ENCODE measurements at places on chromosomes 2 and 18. TPM values are rescaled to one million over a fixed set of nuclear protein-coding genes. Genes with fewer than 3 reads are reported as not detected.

- DNase-seq: no peak
Measured at GRCh38 chr2:150610670-150611279, 123.3 kb upstream of the RND3 start.

LIPG gene
- 63.6 TPM for polyA plus RNA-seq

- DNase-seq: no peak
Measured at GRCh38 chr2:198187841-198188240, 383.4 kb downstream of the PLCL1 start.

C1QL2 gene
- polyA plus RNA-seq: not detected

DNA sequence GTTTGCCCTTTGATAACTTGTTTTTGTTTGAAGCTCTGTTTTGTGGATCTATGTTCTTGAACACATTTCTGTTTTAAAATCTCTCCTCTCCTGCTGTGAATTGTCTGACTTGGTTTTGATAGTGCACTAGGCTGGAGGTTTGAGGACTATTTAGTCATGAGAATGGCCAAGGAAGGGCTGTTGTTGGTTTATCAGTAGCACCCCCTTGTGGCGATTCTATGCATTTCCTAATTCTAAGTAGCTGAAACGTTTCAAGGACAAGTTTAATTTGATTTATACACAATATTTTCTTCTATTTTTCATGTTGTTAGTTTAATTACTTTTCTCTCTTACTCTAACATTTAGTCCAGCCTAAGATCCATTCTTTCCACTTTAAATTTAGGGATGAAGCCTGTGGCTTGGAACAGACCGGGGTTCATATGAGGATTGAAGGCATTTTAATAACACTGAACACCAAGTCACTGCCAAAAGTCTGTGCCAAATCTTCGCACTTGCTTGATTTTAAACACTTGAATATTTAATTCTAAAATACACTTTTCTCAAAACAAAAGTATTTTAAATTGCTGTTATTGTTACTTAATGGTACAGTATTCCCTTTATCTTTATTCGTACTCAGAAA, 166.0 kb downstream of the SOCS6 start:
- DNase-seq: peak; percentile 44

- DNase-seq: no peak
Measured at GRCh38 chr2:233307565-233307964, at the start of gene SAG. TSS of gene SAG (plus strand) at chr2:233307816. CDS start at chr2:233309190, 1,374 bp downstream.

- no peak for DNase-seq
Measured at GRCh38 chr2:41903474-41904135, 144.2 kb upstream of the PKDCC start.

GRCh38 chr2:189516546-189516945, 64.0 kb downstream of the SLC40A1 start:
- no peak for DNase-seq

GRCh38 chr18:46148810-46149209, 44.6 kb downstream of the HAUS1 start:
- DNase-seq: peak; percentile 47

BOLL gene
- 0.22 TPM for polyA plus RNA-seq

DNA sequence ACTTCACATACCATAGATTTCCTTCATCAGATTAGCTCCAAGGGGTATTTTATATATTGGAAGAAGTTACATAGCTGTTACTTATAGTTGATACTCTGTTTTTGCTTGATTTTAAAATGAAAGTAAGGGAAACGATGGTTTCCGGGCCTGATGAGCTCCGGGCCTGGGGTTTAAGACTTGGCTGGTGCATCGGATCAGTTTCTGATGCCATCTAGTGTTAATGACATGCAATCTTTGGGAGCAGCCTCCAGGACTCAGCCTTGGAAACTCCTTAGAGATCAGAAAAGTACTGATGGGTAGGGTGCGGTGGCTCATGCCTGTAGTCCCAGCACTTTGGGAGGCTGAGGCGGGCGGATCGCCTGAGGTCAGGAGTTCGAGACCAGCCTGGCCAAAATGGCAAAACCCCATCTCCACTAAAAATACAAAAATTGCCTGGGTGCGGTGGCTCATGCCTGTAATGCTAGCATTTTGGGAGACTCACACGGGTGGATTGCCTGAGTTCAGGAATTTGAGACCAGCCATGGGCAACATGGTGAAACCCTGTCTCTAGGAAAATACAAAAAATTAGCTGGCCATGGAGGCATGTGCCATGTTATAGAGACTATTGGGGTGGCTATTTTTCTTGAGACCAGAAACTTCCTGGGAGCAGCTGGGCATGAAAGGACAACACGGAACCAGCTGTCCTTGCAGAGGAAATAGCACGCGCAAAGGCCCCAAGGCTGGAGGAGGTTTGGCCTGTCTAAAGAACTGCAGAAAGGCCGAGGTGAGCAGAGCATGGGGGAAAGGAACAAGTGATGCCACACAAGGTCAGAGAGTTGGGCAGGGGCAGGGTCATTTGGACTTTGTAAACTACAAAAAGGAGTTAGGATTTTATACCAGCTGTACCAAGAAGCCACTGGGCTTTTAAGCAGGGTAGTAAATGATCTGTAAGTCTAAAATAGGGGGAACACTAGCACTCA, 46.9 kb upstream of the CNOT11 start:
- DNase-seq: peak; percentile 70

GRCh38 chr2:181165199-181165868, 184.9 kb downstream of the UBE2E3 start:
- no peak for DNase-seq

CPO gene
- 1.7 TPM for polyA plus RNA-seq

SERPINB11 gene
- not detected for polyA plus RNA-seq

DNA sequence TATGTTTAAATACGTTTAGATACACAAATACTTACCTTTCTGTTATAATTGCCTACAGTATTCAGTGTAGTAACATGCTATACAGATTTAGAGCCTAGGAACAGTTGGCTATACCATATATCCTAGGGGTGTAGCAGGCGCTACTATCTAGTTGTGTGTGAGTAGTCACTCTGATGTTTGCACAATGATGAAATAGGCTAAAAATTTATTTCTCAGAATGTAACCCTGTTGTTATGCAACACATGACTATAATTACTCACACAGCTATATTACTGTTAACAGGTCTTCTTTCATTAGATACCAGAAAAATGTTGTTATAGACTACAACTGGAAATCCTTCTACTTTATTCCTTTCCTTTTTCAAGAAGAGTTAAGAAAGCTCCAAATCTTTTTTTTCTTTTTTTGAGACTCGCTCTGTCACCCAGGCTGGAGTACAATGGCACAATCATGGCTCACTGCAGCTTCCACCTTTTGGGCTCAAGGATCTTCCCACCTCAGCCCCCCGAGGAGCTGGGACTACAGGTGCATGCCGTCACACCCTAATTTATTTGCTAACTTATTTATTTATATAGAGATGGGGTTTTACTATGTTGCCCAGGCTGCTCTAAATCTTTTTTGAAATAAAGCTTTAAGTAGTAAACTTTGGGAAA, 48.5 kb downstream of the C2orf74 start:
- DNase-seq: no peak

- no peak for DNase-seq
Measured at GRCh38 chr2:55161295-55162210, 70.5 kb downstream of the CLHC1 start.

DNA sequence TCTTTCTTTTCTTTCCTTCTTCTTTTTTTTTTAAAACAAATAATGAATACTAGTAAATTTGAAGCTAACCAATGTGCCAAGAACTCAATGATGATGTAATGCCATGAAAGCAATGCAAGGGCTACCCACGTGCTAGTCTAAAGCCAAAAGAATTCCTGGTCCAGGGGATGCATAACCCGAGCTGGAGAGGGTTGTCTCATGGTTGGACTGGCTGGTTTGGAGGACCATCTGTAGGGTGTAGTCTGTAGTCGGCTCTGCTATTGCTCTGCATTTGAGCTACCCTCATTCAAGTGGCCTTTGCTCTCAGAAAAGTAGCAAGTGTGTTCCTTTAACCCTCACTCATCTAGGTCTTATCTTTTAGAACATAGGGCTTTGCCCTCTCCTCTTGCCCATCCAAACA, 469.6 kb upstream of the CELF4 start:
- DNase-seq: no peak

DNA sequence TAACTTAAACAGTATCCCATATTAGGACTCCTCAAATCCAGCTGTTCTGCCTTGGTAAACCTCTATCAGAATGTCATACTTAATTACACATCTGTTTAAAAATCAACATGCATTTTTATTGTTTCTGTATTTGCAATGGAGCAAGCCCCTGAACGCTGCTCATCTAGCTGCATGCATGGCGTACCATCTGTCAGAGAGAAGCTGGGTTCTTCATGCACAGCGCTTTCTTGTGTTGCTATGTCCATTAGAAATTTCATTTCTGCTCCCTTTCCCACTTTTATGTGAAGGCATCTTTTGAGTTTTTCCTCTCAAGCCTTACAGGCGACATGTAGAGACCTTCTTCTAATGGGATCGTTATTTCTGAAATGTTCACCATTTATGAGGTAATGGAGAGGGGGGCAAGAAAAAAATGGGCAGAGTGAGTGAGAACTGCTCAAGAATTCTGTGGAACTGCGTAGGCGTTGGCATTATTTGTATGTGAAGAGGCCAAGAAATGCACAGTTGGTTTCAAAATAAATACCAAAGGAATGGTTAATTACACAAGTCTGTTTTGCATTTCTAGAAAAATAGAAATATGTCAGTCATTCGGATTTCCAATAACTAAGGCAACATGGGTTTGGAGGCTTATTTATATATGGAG, 31.6 kb downstream of the INSIG2 start:
- no peak for DNase-seq

GRCh38 chr2:51290725-51291124, 258.8 kb upstream of the NRXN1 start:
- DNase-seq: no peak

FOXI3 gene
- polyA plus RNA-seq: 0.22 TPM

- DNase-seq: no peak
Measured at GRCh38 chr2:120875431-120875830, 139.8 kb downstream of the GLI2 start.

CAPN10 gene
- 24.9 TPM for polyA plus RNA-seq

TMEM169 gene
- 14.0 TPM for polyA plus RNA-seq

GRCh38 chr18:28974504-28974903, 797.6 kb upstream of the CDH2 start:
- DNase-seq: no peak

DNA sequence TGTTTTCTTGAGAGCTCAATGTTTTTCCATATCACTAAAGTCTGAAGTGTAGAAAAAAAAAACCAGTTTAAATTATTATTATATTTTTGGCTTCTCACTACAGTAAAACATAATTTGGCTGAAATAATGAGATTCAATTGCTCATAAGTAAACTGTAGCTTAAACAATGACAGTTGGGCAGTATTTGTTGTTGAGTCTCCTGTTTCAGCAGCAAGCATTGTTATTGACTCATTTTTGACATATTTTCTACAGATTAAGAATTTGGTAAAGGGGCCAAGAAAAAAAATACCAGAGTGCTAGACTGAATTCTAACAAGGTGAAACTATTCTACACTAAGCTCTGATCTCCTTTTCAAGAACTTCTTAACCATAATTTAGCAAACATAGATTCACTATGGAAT, 2070.4 kb upstream of the CELF4 start:
- DNase-seq: no peak

KYNU gene
- 5.3 TPM for polyA plus RNA-seq

ASB18 gene
- polyA plus RNA-seq: 0.15 TPM

DNA sequence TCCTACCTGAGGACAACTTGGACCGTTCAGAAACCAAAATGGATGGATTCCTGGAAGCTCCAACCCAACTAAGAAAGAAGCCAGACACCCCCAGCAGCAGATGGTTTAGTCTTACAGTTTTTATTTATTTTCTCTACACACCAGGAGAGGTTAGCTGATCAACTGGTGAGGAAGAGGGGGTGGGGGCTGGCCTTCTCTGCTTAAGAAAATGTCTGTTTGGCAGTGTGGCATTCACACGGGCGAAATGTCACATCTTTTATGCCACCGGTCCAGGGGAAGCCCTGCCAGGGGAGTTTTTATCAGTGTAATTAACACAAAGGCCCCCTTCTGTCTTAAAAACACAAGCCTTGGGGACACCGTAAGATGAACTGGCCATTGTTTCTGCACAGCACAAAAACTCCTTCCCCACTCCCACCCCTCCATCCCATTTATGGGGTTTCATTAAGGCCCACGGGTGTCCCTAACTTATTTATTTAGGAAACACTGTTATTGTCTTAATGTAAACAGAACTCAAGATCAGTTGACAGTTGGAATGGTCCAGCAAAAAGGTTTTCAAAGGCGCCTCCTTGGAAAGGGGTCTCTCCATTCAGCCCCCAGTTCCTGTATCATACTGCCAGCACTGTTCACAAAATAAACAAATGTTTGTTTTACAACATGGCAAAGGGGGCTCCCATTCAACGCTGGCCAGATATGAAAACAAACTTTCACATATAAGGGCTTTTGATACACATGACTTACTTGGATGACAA, 217.0 kb downstream of the C1D start:
- no peak for DNase-seq

GRCh38 chr2:197238043-197238365, 72.6 kb downstream of the ANKRD44 start:
- no peak for DNase-seq

GRCh38 chr2:228516019-228516418, 334.5 kb upstream of the SPHKAP start:
- no peak for DNase-seq

DNA sequence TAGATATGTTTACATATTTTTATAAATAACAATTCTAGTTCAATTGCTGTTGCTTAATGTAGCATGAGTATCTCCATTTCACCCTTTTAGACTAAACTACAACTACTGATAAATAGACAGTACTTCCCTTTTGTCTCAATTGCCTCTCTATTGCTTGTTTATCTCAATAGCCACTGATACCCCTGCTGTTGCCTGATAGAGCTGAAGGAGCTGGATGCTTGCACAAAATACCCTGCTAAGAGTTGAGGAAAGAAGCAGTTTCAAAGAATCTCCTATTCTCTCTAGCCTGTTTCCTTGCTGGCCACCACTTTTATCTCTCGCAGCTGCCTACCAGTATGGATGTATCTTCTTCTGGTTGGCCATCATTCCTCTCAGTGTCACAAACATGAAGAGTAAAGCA, 16.9 kb upstream of the ZNF804A start:
- no peak for DNase-seq

KLHL41 gene
- 1.9 TPM for polyA plus RNA-seq

ITM2C gene
- polyA plus RNA-seq: 836 TPM

- DNase-seq: peak; percentile 62
Measured at GRCh38 chr18:59249199-59249774, 24.0 kb downstream of the RAX start.

GRCh38 chr2:106886916-106887758, 1.2 kb upstream of the ST6GAL2 start:
- DNase-seq: peak; percentile 60

- no peak for DNase-seq
Measured at GRCh38 chr2:102798181-102798580, 36.4 kb downstream of the TMEM182 start.
